ENCODE measurements at places on chromosomes 5 and 9.

GRCh38 chr5:79630444-79630843 is 18.2 kb downstream of the TENT2 start:
- peak; percentile 47 for DNase-seq

- no peak for DNase-seq
Observed at GRCh38 chr5:103098993-103099392, 20.9 kb downstream of the GIN1 start.

DNA sequence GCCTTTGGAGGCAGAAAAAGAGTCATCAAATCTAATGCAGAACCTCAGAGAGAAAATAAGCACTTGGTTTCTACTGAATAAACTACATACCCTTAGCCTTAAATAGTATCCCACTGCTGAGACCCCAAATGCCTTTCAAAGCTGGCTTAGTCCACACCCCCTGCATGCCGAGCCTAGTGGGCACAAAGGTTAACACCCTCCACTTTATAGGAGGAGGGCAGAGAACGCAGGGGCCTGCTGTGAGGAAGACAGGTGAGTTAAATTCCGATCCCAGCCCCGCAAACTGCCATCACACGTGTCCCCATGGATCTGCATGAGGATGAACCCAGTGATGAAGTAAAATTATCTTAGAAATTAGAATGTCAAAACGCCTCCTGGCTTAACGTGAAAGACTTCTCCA is 19.5 kb upstream of the HSD17B3 start:
- no peak for DNase-seq

DNA sequence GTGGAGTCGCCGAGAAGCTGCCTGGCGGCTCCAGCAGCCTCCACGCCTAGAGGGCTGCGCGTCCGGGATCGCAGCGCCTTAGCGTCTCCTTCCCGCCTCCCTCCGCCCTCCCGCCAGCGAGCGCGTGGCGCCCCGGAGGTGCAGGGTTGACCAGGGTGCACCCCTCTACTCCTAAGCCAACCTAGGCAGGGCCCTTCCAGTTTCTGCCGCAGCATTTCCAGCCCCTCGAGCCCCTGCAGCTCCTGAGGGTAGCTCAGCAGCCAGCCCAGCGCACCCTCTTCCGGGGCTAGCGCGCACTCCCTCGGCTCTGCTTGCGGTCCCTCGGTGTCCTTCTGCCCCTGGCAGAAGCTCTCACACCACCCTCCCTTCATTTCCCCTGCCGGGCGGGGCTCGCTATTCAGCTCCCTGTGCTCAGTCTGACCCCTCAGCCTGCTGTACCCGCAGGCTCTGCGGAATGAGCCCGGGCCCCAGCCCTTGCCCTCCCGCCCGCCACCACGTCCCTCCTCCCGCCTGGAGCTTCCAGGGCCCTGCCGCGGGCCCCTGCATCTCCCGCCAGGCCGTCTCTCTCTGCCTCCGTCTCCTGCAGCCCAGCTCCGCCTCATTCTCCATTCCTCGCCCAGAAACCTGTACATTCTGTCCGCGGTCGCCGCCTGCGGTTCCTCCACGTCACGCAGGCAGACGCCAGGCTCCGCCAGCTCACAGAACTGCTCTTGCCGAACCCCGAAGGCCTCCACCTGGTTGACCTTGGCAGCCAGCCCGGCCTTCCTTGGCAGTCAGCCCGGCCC is 61.8 kb downstream of the SPATA31C2 start:
- DNase-seq = no peak

DNA sequence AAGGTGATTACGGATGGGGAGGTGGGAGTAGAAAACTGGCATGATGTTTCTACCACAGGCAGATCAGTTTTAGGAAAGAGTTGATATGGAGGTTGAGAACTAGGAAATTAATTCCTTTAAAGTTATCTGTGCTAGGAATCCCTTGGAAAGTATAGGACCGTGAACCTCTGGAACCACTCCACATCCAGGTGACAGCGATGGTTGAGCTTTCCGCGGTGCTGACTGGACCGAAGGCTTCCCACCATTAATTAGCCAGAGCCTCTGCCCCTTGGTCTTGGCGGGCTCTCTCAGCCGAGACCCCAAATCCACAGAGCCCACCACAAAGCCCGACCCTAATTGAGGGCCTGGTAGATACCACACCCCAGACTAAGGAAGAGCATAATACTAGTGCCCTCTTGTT is 147.3 kb downstream of the MELK start:
- DNase-seq = no peak

- DNase-seq = no peak
Observed at GRCh38 chr5:176680226-176680563, 32.9 kb downstream of the TSPAN17 start.

- DNase-seq = no peak
Observed at GRCh38 chr5:72167804-72168203, 60.5 kb downstream of the MAP1B start.

GRCh38 chr9:91039125-91039834 is 237.7 kb downstream of the SYK start:
- no peak for DNase-seq

GRCh38 chr9:132193227-132194124 is 31.6 kb downstream of the NTNG2 start:
- DNase-seq = no peak

DNA sequence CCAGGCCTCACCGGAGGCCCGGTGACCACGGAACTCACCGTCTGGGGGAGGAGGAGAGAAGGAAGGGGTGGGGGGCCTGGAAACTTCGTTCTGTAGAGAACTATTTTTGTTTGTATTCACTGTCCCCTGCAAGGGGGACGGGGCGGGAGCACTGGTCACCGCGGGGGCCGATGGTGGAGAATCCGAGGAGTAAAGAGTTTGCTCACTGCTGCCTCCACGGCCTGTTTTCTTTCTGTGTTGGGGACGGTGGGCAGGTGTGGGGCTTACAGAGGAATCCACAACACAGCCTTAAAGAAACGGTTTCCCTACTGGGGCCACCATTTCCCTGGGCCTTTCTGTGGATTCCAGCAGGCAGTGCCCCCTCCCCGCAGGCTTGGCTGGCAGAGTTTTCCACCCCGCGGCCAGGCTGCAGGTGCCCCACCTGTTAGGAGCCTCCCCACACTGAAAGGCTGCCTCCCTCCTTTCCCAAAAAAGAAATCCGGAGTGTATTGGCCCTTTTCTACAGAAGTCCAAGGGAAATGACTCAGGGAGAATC is 80.8 kb downstream of the NTNG2 start:
- no peak for DNase-seq

DNA sequence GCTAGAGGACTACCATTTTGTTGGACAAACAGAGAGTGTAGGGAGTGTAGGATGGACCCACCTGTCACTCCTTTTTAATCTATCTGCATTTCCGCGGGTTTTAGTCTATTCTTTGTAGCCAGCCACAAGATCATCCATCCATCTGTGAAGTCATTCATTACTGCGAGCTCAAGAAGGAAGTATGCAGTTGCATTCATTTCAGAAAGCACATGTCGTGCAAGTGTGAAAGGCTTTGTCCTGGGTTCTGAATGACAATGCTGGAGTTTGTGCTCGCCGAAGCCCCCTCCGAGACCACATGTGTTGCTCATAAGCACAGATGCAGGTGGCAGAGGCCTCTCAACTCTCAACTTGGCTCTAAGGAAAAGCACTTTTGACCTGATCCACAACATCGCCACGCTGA is 70.3 kb upstream of the BASP1 start:
- no peak for DNase-seq

GRCh38 chr9:121650217-121651007 is 1.0 kb upstream of the DAB2IP start:
- DNase-seq = no peak

All from CD4-positive, alpha-beta T cell treated with Interleukin-10 for 1 hour (primary cell).